Stimulated activated CD8-positive, alpha-beta memory T cell treated with anti-CD3 and anti-CD28 coated beads, Interleukin-4, amount 100 ng/mL, for 4 hours (primary cell): ENCODE measurements at places on chromosomes 12 and 14.

DNA sequence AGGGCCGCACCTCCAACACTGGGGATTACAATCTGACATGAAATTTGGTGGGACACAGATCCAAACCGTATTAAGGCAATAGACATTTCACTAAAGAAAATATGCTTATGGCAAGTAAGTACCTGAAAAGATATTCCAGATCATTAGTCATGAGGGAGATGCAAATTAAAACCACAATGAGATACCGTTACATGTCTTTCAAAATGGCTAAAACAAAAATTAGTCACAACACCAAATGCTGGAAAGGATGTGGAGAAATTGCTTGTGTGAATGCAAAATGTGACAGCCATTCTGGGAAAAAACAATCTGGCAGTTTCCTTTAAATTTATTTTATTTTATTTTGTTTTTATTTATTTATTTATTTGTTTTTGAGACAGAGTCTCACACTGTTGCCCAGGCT is 82.3 kb upstream of the PTGDR start:
- no peak for DNase-seq

- DNase-seq = no peak
Observed at GRCh38 chr14:88551980-88552431, 2.8 kb downstream of the PTPN21 start.

DNA sequence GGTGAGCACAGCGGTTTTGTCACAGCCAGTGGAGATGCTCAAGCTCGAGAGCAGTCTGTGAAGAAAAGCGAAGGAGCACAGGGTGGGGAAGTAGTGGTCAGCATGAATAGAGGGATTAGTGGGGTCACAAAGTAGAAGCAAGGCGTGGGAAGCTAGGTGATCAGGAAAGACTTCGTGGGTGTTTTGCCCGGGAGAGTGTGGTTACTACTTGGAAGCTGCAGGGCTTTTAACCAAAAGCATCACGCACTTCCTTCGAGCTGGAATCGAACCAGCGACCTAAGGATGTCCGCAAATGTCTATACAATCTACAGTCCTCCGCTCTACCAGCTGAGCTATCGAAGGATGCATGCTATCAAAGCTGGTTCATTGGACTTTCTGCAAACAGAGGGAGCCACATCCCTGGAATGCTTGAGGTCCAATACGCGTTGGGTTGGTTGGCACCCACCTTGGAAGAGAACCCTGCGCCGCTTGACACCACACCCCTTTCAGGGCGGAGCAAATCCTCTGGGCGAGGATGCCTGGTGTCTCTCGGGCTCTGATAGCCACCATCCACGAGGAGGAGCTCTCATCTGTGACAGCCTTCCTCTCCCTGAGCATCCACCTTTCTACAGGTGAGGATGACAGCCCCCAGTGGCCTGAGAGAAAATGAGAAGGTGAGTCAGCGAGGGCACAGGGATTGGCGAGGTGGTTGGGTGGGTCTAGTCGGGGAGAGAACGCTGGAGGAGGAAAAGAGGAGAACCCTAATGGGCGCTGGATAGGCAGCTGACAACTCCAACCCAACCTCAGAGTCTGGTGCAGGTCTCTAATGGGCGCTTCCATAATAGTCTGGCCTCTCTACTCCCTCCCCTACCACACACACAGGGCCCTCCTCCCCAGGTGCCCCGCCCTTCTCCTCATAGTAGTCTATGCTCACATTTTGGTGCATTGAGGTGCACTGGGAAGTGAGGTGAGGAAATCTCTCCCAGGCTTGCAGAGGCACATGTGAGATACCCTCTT is 16.0 kb upstream of the OR6S1 start:
- no peak for DNase-seq

GRCh38 chr12:226401-226800 is 12.4 kb upstream of the SLC6A12 start:
- no peak for DNase-seq

DNA sequence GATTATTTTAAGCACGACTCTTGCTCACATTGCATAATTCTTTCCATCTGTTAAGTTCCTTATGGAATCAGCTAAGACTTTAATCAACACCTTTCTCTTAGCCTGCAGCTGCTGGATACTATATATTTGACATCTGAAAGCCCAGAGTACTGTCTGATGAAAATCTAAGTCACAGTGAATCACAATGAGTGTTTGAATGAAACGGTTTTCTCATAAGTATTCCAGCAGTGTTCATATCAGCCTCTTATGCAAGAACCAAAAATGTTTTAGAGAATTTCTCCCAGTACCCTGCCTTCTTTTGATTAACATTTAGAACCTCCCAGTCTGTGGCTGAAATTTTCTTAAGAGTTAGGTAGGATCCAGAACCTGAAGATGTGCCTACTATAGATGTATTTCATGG is 55.6 kb downstream of the FRMD6 start:
- DNase-seq = no peak

GRCh38 chr12:100986595-100987547 is 192.3 kb downstream of the ANO4 start:
- DNase-seq = no peak

- DNase-seq = no peak
Observed at GRCh38 chr12:39145175-39145999, 240.0 kb upstream of the CPNE8 start.

DNA sequence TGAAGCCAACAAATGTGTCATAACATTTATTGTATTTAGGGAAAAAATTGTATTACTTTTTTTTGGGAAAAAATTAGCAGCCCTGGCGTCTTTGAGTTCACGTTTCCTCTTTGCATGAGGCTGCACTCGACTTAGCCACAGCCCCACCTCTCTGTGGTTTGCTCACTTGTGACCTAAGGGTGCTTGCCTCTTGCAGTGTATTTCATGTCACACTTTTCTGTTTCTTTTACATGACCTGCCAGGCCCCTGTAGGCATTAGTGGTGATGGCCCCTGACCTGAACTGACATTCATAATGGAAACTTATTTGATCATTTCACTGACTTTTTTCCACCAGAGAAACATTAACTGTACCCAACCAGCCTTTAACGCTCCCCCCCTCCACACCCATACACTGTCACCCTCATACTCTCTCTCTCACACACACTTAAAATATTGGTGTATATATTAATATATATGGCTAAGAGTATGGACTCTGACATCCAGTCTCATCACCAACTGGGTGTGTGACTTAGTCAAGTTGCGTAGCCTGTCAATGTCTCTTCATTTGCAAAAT is 122.9 kb downstream of the PRKCH start:
- DNase-seq = peak; percentile 40

- no peak for DNase-seq
Observed at GRCh38 chr14:103908580-103908979, 19.7 kb upstream of the TDRD9 start.
